AG10803 (cell line): ENCODE measurements at places on chromosomes 11 and 22.

DNA sequence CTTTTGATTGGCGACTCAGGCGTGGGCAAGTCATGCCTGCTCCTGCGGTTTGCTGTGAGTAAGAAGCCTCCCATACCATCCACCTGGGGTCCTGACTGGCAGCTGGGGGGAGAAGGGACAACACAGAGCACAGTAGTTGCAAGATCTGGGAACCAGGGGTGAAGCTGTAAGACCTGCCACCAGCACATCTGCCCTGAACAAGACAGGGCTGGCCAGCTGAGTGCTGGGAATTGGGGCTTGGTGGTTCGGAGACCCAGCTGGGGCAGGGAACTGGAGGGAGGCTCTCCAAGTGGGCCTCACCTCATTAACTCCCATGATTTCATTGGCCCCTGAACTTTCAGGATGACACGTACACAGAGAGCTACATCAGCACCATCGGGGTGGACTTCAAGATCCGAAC, 3.4 kb downstream of the RAB1B start:
- no peak for DNase-seq

- no peak for DNase-seq
Measured at GRCh38 chr11:96280444-96280843, 62.6 kb downstream of the MAML2 start.

DNA sequence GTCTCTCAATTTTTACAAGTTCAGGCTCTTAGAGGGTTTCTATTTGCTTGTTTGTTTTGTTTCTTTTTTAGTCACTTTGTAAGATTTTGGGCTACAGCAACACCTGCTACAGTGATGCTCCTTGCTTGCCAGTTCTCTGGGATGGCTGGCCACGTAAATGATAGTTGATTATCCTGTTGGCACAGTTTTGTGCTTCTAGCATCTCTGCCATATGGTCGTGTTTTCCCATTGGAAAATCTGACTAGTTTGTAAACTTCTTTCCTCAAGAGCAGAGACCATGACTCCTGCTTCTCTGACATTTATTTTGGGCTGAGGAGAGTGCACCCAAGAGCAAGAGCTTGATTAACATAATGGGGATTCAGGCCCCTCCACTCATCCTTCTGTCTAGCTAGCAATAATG, 1621.6 kb upstream of the RAG2 start:
- DNase-seq: no peak

DNA sequence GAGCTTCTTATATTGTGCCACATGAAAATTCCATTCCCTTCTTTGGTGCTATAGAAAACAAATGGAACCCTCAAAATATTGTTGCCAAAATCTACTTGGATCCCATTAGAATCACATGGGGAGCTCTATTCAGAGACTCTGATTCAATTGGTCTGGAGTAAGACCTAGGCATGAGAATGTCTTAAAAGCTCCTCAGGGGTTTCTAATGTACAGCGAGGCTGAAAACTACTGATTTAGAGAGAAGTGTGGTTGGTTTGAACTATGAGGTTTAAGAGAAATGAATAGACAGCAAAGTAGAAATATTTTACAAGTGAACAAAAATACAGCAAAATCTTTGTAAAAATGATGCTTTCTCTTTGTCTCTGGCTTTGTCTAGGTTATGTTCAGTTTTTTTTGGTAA, 514.7 kb downstream of the CNTN5 start:
- DNase-seq: no peak

- peak; percentile 88 for DNase-seq
Measured at GRCh38 chr11:10405865-10406592, 49.0 kb upstream of the AMPD3 start.

DNA sequence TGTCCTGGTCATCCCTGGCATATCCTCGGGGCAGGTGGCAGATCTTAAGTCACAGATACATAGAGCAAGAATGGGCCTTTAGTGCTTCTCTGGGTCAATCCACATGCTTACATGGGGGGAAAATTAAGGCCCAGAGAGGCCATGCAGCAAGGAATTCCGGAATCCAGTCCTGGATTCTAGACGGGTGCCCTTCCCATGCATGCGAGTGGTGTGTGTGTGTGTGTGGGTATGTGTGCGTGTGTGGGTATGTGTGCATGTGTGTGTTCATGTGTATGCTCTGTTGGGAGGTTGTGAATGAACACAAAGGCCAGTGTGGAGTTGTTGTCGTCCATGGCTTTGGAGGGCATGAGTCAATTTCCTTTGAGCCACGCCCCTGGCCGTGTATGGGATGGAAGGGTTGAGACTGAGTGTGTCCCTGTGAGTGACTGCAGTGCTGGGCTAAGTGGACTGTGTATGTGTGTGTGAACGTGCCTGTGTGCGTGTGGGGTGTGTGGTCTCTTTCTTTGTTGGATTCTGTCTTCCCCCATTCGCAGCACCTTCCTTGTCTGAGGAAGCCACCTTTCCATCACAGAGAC, 33.4 kb upstream of the EIF3D start:
- DNase-seq: peak; percentile 37

GRCh38 chr11:69686452-69686851, 11.3 kb upstream of the LTO1 start:
- no peak for DNase-seq
